ENCODE measurements at places on chromosomes 11 and 22. TPM values are rescaled to one million over a fixed set of nuclear protein-coding genes. Genes with fewer than 3 reads are reported as not detected.

- DNase-seq: no peak
Measured at GRCh38 chr22:33224841-33225240, 166.7 kb upstream of the SYN3 start.

- DNase-seq: peak; percentile 88
Measured at GRCh38 chr11:75562048-75562835, at the start of gene SERPINH1. Gene SERPINH1 (plus strand): TSS chr11:75562253. CDS start chr11:75566350, 4,097 bp downstream.

GRCh38 chr11:128610721-128611617 is 23.6 kb upstream of the ETS1 start:
- DNase-seq: no peak

GRCh38 chr11:114989536-114989935 is 311.2 kb downstream of the NXPE2 start:
- no peak for DNase-seq

- peak; percentile 65 for DNase-seq
Measured at GRCh38 chr11:36672815-36673450, 74.9 kb upstream of the RAG2 start.

DNA sequence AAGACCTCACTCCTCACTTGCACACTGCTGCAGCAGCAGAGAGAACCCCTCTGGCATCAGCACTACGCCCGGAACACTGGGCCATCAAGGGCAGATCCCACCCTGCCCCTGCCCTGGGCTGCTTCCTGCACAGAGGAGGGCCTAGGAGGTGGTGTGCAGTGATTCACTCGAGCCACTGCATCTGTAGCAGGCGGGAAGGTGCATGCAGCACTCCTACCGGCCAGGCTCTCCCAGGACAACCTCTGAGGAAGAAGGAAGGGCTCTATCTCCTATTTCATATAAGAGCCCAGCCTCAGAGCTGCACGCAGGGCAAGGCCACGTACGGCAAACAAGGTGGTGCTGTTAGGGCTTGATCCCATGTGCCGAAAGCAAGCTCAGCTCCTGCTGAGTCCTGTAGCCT is 14.2 kb downstream of the RANGAP1 start:
- DNase-seq: no peak

MS4A8 gene
- total RNA-seq: not detected

CCDC88B gene
- 19.6 TPM for total RNA-seq

MTMR2 gene
- 32.2 TPM for total RNA-seq

SNX32 gene
- total RNA-seq: not detected
